Trophoblast cell (in vitro differentiated cells and primary cell): ENCODE measurements at places on chromosomes 12 and 14.

DNA sequence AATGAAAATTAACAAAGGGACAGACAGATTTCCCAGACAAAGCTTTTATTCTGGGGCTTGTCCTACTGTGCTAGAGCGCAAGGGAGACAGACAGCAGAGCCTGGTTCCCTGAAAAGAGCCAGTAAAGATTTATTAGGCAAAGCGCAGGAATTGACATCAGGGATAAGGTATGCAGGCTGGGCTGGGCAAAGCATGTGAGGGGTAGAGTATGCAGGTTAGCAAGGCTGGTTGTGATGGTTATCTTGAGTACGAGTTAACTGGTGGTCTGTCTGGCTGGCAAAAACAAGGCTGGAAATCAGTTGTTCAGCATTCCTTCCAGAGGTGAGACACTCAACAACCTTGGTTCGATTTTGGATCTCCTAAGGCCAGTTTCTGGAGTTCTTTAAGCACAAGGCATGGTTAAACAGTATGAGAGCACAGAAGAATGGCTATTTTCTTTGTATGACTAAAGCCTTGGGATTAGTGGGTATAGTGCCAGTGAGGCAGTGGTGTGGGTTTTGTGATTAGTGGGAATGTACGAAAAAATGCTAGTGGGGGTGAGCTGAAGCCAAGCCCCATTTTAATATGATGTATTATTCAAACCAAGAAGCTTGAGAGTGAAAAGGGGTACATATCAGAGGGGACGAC lies 30.9 kb downstream of the BTBD7 start:
- H3K4me3 ChIP-seq: no peak overlapping the region
- peak; percentile 91 for DNase-seq
- no peaks in the 10 kb centered on the region for H3K27me3 ChIP-seq
- H3K36me3 ChIP-seq: no peaks in the 10 kb centered on the region

DNA sequence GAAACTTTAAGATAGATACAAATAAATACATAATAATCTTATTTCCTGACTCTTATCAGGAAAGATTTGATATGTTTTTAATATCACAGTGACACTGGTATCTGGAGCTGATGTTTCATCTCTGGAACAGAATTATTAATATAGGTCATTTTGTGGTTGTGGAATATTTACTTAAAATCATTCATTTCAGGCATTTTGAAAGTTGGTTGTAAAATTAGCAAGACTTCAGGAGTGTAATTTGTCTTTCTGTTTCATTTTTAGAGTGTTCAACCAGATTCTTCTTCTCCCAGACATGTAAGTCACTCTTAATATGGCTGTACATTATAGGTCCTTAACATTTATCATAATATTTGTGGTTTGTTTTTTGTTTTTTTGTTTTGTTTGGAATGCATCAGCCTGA lies 115.7 kb downstream of the PCNX1 start:
- no peak overlapping the region for H3K4me3 ChIP-seq
- no peak overlapping the region for H3K27ac ChIP-seq
- no peaks in the 10 kb centered on the region for H3K27me3 ChIP-seq
- no peaks in the 10 kb centered on the region for H3K4me1 ChIP-seq
- no peak for DNase-seq

DNA sequence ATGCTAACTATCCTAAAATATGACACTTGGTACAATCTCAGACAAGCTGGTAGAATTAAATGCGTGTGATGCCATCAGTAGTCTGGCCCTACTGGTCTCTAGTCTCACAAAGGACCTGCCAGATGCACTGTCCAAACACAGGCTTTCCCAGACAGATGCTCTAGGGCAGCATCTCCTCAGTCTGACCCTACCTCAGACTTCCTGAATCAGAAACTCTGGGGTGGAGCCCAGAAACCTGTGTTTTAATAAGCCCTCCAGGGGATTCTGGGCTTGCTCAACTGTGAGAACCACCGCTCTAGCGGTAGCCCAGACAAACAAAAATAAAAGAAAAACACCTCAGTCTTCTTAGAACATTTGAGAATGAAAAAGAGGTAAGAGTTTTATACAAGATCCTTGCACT lies 48.0 kb downstream of the BDKRB1 start:
- H3K4me3 ChIP-seq: no peak overlapping the region
- H3K27me3 ChIP-seq: no peaks in the 10 kb centered on the region
- H3K27ac ChIP-seq: no peak overlapping the region
- H3K36me3 ChIP-seq: peaks cover 12% of the 10 kb centered on the region

DNA sequence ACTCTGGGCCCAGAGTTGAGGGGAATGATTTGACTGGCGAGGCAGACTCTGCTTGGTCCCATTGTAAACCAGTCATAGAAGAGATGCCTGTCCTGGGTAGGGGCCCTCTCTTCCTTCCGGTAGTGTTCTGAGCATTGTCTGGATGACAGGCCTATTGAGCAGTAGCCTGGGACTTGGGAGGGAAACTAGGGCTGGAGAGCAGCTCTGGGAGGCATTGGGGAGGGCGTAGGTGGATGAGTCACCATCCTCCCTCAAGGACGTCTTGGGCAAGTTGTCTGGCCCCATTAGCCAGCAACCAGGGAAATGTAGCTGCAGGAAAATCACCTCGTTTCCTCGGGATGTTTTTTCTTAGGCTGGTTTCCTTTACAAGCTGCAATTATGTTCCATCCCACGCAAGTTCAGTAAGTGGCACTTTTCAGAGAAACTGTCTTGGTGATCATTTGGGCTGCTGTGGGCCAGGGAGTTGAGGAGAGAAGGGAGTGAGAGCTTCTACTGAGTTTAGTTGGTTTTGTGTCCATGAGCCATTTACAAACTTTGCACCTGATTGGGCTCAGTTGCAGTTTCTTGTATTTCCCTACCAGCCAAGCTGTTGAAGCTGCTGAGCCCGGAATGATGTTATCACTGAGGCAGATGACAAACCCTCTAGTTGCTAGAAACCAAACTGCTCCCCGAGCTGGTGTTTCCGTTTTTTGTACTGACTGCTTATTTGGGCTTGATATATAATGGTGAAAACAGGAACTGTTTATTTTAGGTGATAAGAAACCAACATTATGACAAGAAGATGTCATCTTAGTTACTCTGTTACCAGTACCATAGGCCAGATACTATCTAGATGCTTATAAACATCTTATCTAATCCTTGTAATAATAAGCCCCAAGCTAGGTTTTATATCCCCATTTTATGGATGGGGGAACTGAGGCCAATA lies 147.6 kb downstream of the CHST11 start:
- no peaks in the 10 kb centered on the region for H3K36me3 ChIP-seq
- peak overlapping the region; percentile 90 for H3K27ac ChIP-seq
- no peaks in the 10 kb centered on the region for H3K27me3 ChIP-seq
- peak; percentile 76 for DNase-seq
- peaks cover 25% of the 10 kb centered on the region for H3K4me1 ChIP-seq

DNA sequence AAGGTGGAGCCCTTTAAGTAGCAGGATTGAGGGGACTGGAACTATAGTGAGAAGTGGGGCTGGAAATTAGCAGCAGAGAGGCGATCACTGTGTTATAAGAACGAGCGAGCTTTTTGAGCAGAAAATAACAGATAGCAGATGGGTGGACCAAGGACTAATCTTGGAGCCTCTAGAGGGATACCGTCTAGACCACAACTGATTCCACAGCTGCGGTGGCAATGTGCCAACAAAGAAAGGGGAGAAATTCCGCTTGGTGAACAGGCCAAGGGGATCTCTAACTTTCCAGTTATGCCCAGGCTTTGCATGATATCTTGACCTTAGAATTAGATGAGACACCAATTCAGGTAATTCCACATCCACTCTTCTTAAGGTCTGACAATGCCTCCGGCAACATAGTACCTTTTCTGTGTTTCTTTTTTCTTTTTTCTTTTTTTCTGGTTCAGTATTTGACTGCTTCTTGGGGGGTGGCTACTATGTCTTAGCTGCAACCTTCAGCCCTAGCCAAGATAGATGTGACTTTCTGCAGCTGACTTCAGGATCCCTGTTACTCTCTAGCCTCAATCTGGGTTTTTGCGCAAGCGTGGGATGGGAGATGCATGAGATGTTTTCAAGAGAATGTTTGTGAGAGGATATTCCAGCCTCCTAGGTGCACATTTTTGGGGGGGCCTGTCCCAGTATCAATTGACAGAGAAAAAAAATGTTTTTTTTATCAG lies 143.4 kb upstream of the CPSF6 start:
- DNase-seq: no peak
- H3K4me1 ChIP-seq: peaks cover 4% of the 10 kb centered on the region
- no peaks in the 10 kb centered on the region for H3K27me3 ChIP-seq
- no peak overlapping the region for H3K27ac ChIP-seq
- H3K4me3 ChIP-seq: no peak overlapping the region

DNA sequence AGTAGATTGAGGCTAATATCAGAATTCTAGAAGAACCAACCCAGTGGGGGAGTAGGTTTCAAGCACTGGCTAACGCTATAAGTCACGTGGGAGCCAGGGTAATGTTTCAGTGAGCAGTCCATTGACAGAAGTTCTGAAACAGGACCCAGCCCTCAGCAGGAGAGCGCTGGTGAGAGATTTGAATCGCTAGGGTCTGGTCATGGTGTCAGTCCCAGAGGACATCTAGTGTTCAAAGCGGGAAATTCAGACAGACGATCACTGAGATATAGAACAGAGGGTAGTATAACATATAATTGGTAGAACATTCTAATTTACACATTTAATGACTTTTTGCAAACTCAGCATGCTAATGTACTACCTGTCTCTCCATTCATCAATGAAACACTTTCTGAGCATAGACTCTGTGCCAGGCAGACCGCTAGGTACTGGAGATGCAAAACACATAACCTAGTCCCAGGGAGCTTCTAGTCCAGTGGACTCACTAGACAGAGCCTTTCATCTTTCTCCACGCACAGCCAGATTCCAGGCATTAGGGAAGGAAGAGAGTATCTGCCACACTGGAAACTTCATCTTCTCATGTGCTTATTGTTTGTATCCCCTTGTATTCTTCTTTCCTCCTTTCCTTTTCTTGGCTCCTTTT lies 35.4 kb upstream of the RNASE3 start:
- no peak overlapping the region for H3K27ac ChIP-seq
- peaks cover 1% of the 10 kb centered on the region for H3K4me1 ChIP-seq
- no peaks in the 10 kb centered on the region for H3K36me3 ChIP-seq
- H3K27me3 ChIP-seq: no peaks in the 10 kb centered on the region
- DNase-seq: peak; percentile 47
- no peak overlapping the region for H3K4me3 ChIP-seq
